NCI-H1092 (cell line): ENCODE measurements at places on chromosomes 3 and 15.

DNA sequence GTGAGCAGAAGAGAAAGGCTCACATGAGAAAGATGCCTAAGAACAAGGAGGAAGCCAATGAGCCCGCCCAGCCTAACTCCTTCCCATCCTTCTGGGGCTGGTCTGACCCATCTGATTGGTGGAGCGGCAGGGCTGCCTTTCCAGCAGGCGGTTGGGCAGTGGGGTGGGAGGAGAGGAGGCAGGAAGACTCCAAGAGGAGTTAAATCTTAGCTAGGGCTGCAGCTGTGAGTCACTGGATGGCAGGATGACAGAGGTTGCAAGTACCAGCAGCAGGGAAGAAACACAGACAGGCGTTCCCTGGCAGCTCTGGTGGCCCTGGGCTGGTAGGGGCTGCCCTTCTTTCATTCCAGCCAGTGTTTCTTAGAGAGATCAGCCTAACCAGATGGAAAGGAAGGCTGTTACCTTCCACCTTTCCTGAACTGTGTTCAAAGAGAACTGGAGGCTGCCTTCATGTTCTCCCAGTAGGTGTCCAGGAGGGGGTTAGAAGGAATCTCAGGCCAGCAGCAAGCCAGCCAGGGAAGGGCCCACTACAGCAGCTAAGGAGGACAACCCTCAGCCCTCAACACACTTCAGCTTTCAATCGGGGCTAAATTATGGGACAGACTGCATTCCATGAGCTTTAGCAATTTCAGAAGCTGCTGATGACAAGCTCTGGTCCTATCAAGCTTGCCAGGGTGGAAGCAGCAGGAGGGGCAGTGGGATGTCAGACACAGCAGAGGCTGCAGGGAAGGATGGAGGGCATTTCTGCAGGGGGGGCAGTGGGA is 50.3 kb downstream of the CHSY1 start:
- no peak for DNase-seq

GRCh38 chr3:62051506-62051905 is 321.8 kb downstream of the FEZF2 start:
- DNase-seq, result peak; percentile 19

DNA sequence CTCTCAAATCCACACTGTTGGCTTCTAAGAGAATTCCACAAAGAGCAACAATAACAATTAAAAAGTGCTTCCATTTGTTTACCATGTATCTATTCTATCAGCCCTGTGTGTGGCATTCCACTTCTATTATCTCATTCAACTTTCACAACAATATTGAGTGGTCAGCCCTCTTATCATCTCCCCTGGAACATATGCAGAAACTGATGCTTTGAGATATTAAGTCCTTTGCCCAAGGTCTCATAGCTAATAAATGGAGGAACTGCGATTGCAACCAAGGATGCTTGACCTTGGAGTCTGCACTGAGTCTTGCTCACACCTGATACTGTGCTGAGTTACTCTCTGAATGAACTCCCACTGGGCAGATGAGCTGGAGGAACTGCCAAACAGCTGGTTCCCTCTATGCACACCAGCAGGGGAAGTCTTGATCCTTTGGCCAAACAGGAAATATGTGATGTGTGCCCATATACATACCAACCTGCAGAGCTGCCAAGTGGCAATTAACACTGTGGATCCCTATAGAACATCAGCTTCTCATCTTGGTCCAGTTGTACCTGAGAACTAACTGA is 144.7 kb upstream of the WNT5A start:
- DNase-seq, result no peak

- no peak for DNase-seq
Measured at GRCh38 chr3:111735243-111735758, 123.8 kb upstream of the PHLDB2 start.
